AG09309 (cell line): ENCODE measurements at places on chromosomes 11 and 22.

GRCh38 chr11:6655020-6655789 is 404 bp downstream of the DCHS1 start:
- DNase-seq, result no peak

- no peak for DNase-seq
Measured at GRCh38 chr11:19772480-19772879, 59.8 kb downstream of the NAV2 start.

- DNase-seq, result no peak
Measured at GRCh38 chr11:110711776-110712658, at the start of gene ARHGAP20. Gene ARHGAP20, minus strand, starts transcription at chr11:110712437. Its CDS starts 206 bp downstream, at chr11:110712231.

DNA sequence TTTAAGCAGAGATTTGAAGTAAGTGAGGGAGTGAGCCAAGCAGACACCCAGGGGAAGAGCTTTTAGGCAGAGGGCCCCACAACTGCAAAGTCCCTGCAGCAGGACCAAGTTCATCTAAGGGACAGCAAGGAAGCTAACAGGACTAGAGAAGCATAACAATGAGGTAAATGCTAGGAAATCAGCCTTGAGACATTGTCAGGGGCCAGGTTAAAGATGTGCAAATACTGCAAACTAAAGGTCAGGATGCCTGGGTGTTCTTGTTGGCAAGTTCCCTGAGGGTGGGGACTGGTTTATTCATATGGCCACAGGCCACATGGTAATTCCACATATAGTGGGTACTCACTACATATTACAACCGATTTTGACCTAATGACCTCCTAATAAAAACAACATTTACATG is 399.2 kb upstream of the NARS2 start:
- no peak for DNase-seq

GRCh38 chr11:124942466-124943253 is 6.8 kb upstream of the HEPACAM start:
- DNase-seq, result no peak

- DNase-seq, result no peak
Measured at GRCh38 chr11:118979434-118979833, 7.9 kb downstream of the FOXR1 start.

DNA sequence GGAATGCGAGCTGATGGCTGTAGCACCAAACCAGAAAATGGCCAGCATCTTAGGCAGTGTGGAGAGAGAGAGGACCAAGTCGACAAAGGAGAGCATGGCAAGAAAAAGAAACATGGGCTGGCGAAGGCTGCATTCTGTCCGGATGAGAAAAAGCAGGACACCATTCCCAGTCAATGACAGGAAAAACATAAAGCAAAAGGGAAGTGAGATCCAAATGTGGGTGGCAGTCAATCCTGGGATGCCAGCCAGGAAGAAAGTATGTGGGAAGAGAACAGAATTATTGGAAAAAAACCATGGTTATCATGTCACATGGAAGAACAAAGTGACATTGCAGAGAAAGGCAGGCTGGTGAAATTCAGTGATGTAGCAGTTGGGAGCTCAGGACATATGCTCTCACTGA is 36.9 kb upstream of the OR56A1 start:
- DNase-seq, result no peak

DNA sequence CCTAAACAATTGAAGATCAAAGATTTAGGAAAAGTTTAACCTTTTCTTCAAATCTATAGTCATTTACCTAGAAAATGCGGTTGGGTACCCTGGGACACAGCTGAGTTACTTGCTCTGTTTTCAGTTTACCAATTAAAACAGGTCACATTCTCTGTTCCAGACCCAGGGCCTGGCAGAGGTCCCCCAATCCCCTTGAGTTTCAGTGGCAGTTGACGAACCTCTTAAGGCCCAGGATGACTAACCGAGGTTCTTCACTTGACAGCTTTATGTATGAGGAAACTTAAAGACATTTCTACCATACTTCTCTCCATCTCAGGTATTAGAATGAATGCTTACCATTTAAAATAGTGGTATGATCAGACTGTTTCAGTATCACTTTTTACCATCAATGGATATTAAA is 16.3 kb downstream of the LDHAL6A start:
- no peak for DNase-seq

DNA sequence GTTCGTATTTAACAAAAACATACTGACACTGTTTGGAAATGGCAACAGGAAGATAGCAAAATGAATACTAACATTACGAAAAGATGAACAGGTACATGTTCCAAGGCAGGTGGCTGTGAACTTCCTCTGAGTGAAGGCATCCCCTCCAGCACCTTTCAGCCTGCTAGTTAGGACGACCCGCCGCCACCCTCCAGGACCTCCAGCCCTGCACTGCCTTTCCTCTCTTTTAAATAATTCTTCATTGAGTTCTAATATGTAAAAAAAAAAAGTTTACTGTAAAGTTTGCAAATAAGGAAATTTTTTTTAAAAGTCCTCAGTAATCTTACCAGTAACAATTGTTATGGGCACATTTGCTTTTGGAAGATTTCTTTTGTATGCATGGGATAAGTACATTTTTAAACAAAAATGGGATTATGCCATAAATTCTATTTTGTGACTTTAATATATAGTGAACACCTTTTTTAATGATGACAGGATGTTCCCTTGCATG is 6.0 kb downstream of the NEAT1 start:
- no peak for DNase-seq

DNA sequence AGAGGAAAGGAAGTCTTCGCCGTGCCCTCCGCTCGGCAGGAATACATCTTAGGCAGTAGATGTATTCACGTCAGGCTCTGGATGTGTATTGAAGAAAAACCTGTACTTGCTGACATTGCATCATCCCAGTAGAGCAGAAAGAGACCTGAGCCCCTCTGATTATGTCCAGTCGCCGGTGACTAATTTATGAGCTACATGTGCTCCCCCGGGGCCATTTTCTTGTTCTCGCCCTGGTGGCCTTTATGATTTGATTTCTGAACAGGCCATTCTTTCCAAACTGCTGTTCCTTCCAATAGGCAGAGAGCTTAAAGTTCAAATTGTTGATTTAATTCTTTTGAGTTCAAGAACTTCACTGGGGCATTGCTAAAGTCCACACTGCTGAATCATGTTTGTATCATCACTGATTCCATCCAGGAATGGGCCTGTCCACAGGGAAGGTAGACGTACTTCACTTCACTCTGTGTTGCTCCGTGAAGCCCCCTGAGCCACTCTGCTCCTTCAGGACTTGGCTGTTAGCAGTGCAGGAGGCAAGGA is 137.3 kb upstream of the RASSF10 start:
- no peak for DNase-seq

- no peak for DNase-seq
Measured at GRCh38 chr11:125429807-125430678, 66.0 kb downstream of the FEZ1 start.
